ENCODE measurements at places on chromosomes 5 and 9.

- no peak for DNase-seq
Observed at GRCh38 chr9:87324613-87325194, 173.0 kb upstream of the DAPK1 start.

GRCh38 chr9:79604921-79605562 is 33.3 kb downstream of the TLE4 start:
- no peak for DNase-seq

DNA sequence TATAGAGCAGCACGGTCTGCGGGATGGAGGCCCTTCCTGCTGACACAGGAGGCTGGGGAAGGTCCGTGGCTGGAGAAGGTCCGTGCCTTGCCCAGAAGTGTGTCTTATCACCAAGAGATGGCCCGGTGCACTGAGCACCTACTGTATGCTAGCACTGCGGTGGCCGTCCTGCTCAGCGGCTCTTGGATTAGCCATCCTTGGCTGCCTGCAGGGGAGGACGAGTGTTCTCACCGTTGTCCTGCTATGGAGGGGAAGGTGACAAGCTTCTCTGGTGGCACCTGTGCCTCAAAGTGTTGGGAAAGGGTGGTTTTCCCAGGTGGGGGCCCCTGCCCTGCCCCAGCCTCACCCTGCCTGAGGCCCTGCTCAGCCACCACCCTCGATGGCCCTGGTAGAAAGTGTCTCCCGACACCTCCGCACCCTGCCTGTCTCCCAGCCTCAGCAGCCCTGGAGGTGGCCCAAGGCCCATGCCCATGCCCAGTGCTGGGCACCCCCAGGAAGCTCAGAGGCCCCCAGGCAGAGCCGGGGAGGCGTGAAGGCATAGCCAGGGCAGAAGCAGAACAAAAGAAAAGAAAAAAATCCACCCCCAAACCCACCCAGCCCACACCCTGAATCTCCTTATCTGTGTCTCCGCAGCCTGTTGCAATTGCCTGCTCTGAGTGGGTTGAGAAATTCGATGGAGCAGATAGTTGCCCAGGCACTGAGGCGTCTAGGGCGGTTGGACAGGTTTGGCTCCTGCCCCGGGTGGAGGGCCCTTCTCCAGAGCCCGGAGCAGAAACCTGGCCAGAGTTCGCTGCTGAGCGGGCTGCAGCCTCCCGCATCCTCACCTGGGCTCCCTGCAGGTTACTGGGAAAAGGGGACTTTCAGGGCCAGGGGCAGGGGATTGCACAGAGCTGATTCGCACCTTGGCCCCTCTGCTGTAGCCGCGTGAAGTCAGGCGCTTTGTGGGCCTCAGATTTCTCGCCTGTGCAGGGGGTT is 30.5 kb downstream of the RXRA start:
- no peak for DNase-seq

- DNase-seq, result no peak
Observed at GRCh38 chr9:136392538-136393449, 7.2 kb downstream of the SNAPC4 start.

DNA sequence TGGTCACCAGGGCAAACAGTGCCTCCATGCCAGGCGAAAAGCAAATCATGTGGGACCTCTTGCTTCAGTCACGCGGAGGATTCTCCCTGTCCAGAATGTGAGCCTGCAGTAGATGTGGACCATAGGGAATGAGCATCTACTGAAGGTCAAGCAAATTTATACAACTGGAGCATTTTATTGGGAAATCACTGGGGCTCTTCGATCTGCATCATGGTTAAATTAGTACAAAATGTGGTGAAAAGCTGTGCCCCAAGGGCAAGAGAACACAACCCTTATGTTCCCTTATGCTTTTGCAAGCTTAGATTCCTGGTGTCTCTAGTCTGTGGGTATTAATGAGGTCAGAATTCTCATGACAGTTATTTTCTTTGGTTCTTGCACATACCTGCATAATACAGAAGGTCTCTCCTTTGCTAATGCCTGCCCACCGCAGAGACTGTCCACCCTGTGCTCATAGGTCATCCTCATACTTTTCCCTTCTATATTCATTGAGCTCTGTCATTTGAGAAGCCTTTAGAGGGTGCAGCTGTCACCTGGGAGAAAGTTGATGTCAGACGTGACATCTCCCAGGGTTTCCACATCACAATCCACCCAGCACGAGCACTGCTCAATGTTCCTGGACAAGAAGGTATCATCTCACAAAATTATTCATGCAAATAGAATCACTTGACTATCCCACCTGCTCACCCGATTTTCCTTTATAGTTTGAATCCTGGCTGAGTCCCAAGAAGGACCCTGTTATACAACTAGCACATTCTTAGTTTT is 111.7 kb downstream of the NXNL2 start:
- DNase-seq, result no peak

GRCh38 chr5:117131048-117131679 is 556.5 kb upstream of the SEMA6A start:
- no peak for DNase-seq

DNA sequence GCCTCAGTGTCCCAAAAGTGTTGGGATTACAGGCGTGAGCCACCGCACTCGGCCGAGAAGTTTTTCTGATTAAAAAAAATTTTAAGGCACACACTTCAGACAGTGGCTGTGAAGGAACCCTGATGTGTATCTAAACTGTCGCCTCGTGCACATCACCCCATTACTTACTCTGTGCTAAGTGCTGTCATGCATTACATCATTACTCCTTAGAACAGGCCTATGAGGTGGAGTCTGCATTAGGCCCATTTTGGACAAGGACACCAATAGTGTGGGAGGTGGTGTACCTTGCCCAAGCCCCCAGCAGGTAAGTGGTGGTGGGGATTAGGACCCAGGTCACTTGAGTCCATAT is 3.8 kb upstream of the CDHR2 start:
- DNase-seq, result no peak

DNA sequence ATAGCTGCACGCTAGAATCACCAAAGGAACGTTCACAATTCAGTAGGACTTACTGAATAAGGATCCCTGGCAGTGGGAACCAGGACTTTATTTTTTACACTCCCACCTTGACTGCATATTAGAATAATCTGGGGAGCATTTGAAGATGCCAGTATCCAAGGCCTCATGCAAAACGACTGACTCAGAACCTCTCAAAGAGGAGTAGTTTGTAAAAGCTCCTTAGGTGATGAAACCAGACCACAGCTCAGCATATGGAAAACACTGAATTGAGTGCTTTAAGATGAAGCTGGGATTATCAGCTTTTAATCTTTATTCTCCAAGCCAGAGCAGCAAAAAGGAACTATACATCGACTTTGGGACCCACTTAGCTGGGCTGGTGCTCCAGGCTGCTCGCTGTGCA is 288.3 kb downstream of the MLLT3 start:
- no peak for DNase-seq

- no peak for DNase-seq
Observed at GRCh38 chr9:108049671-108050494, 560.3 kb upstream of the KLF4 start.

GRCh38 chr9:68509689-68510088 is 31.0 kb downstream of the TMEM252 start:
- no peak for DNase-seq

DNA sequence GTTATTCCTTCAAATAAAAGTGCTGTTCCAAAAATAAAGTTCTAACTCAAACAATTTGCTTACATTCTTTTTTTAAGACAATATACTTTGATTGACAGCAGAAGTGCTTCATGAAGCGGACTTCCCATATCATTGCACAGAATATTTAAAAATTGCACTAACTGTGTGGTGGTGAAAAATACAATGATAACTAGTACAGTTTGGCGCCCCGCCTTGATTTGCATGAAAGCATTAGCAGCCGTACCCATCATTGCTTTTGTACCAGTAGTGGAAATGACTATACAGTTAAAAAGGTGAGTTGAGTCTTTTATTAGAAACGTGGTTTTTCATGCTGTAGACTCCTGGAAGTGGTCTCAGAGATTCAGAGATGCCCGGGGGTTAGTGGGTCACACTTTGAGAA is 69.5 kb upstream of the MAP3K1 start:
- no peak for DNase-seq

DNA sequence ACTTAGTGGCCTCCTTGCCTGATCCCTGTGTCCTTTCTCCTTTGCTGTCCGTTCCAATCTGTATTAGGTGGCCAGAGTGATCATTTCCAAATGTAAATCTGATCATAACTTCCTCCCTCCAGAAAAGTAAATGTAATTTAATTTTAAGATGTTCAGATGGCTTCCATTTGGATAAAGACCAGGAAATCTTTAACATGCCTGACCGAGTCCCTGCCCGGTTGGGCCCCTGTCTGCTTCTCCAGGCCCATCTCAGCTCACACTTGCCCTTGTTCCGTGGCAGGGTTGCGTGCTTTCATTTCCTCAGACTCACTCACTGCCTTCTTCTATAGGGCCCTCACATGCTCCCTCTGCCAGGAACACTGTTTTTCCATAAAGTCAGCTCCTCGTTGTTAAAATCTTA is 7.6 kb downstream of the MAP3K1 start:
- no peak for DNase-seq

DNA sequence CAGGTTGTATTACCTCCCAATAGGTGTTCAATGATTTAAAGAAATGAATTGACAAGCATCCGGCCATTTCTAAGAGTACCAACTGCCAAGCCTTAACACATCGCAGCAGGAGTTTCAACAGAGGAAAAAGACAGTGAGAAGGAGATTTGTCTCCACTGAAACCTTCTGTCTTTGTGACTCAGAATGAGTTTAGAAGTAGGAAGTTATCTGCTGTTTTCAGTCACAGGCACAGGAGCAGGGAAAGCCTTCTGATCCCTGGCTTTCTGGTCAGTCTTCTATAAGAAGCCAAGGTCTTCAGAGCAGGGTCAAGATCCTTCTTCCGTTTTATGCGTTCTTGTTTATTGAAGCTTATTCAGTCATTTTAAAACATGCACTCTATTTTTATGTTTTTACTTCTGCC is 390.7 kb upstream of the PCSK5 start:
- no peak for DNase-seq

DNA sequence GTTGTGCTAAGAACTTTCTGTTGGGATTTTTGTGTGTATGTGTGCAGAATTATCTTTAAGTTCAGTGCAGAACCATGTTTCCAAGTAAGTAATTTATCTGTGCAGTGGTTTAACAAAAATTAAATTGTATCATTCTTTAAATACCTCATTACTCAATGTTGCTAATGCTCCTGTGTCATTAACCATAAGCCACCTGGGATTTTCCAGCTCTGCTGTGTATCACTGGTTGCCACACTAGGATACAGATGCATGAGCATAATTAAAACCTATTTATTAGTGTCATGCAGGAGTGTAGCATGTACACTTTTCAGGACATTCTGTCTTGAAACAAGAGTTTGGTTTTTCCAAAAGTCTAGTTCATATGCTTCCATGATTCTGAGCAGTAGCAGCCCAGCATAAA is 120.4 kb upstream of the PTGER4 start:
- DNase-seq, result no peak

DNA sequence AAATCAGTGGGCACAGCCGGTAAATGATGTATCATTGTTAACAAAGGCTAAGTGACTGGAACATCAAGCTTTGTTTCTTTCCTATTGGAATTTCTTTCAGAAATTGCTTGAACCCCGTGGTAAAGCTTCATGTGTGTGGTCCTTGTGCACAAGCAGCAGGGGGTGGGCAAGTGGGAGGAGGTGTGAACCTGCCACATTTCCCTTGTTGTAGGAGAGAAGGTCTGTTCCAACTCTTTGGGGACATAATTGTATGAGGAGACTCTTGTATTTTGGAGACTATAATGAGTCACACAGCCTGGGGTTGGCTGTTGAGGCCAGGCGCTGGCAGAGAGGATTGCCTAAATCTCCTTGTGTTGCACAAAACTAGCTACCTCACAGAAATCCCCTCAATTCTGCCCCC is 620.5 kb downstream of the IRX1 start:
- DNase-seq, result no peak

DNA sequence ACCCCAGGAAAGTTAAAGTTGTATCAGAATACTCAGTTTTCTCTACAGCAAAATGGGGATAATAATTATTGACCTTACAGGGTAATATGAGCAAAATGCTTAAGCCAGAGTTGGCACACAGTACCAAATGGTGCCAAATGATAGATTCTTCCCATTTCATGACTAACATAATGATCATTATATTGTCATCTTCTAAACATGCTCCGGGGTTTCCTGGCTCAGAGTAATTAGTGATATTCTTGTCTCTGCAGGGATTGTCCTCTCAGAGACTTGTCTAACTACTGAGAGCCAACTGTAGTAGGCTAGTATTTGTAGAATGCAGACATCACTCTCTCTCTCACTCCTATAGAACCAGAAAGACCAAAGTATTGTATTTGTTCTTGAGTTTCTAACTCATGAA is 25.2 kb upstream of the PPP2R2B start:
- DNase-seq, result no peak

DNA sequence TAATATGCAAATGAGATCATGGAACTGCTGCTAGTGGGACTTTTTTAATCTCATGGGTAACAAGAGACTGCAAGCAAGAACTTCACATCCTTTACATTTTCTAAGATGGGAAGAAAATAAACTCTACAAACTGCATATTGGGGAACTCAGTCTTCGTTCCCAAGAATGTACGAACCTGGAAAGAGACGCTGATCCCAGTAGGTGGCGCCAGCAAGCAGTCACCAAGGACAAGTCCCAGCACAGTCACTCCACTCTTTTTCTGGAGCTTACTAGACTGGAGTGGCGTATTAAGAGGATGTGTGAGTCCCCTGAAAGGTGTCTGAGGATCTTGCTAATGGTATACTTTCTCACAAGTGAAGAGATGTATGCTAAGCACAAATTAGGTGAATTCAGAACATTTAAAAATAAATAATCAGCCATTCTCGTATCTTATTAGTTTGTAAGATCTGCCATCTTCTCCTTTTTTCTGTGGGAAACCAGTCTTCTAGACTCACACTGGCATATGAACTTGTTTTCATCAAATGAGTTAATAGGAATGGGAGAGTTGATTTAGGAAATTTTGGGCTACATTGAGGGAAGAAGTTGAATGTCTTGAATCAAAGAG is 16.0 kb upstream of the PUM3 start:
- DNase-seq, result peak; percentile 74

DNA sequence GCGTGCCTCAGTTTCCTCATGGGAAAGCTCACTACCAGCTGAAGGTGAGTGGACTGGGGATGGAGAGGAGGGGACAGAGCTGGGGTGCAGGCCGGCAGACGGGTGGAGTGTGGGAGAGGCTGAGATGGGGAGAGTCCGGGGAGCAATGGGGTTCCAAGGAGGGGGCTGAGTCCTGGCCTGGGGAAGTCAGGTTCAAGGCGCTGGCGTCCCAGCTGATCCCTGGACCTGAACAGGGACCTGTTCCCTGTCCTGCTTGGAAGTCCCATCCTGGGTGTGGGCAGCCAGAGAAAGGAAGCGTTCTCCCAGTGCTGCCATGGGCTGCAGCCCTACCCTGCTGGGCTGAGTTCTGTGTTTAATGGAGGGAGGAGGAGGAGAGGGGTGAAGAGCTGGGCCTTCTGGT is 60.9 kb upstream of the GNE start:
- no peak for DNase-seq

- no peak for DNase-seq
Observed at GRCh38 chr9:108443741-108444140, 412.0 kb downstream of the ACTL7B start.

DNA sequence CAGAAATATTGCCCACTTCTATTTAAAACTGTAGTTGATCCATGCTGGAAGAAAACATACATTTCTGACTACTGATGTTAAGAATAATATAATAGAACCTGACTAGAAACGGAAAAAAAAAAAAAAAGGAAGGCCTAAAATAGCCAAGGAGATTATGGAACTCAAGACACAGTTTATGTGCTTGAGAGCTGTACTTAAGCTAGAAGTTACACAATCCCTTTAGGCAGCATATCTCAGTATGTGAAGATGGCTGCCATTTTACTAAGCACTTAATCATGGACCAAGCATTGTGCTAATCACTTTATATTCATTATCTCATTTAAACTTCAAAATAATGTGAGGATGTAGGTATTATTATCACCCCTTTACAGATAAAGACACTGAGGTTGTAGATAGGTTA is 73.0 kb upstream of the NR4A3 start:
- DNase-seq, result no peak

Data from substantia nigra (tissue), 51 donors.